ENCODE measurements at places on chromosomes 1 and 21.

DNA sequence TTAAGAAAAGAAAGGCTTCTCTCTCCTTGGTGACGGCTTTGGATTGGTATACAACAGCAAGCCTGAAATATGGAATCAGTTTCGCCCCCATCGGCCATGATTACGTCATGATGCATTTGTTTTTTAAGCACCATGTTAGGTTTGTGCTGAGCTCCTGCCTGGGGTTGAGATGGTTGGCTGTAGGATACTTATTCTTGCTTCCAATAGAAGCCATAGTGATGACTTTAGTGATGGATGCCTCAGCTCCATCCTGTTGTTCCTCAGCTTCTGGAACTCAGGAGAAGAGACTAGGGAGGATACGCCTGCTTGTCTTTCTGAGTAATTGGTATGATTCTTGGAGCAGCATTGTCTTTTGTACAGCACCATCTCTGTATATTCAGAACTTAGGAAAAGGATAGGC, 14.7 kb downstream of the XCL1 start:
- DNase-seq: no peak

DNA sequence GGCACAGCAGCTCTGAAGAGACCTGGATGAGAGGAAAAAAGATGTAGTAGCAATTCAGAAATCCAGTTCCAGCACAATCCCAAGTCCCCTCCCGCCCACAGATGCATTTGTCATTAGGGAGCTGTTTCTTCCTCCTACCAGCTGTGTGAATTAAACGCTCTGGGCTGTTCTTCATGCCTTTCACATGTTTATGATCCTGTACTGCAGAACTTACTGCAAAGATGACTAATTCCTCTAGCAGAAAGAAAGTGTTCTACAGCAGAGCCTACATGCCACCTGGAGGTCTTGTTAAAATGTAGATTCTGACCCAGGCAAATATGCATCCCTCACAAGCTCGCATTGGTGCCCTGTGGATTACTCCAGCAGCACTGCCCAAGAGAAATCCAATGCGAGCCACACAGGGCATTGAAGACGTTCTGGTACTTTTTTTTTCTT, 6.5 kb downstream of the ENO1 start:
- DNase-seq: no peak

GRCh38 chr1:34858901-34859445, 576 bp downstream of the SMIM12 start:
- DNase-seq: peak; percentile 6

- no peak for DNase-seq
Measured at GRCh38 chr21:45837936-45838335, 143.6 kb upstream of the COL6A1 start.

- no peak for DNase-seq
Measured at GRCh38 chr1:232586679-232587078, 43.3 kb downstream of the SIPA1L2 start.

DNA sequence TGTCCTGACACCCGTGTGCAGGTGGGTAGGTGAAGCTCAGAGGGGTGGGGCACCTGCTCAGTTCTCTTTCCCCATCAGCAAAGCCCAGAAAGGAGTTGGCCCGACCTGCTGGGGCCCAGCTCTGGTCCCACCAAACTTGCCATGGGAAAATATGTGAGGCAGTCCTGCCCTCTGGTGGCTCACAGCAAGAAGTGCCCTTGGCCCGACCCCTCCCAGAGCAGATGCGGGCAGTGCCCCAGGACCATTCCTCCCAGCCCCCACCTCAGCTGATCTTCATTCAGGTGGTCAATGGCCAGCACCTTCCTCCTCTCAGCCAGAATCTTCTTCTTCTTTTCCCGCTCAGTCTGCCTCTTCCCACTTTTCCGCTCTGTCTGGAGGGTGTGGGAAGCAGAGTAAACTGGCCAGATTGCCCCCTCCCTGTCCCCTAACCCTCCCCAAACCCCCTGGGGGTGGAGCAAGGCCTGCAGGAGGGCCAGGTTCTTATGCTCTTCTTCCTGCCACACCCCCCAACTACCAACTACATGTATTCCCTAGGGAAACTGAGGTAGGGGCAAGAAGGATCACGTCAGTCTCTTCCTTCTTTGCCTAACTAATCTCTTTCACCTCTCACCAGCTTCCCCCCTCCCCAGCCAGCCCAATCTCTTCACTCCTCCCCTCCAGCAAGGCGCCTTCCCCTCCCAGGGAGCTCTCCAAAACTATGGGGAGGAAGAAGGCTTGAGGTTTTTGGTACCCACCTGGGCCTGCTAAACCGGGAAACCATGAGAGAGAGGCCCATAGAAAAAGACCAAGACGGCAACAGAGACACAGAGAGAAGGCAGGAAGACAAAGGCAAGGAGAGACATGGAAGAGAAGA, 15.6 kb downstream of the TNNT2 start:
- DNase-seq: no peak

- DNase-seq: no peak
Measured at GRCh38 chr21:28436286-28436932, 556.3 kb downstream of the LTN1 start.

DNA sequence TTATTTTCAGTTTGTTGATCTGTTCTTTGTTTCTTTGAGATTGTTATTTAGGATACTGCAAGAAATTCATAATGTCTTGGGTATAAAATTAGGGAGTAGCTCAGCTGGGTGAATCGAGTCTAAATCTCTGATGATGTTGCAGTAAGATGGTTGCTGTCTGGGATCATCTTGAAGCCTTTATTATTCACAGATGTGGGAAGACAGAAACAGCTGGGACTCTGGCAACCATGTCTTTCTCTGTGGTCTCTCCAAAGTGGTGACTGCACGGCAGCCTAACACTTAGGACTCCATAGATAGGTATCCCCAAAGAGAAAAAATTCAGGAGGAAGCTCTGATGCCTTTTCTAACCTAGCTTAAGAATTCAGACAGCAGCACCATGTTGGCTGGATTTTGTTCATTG, 52.7 kb downstream of the RAP1A start:
- no peak for DNase-seq

GRCh38 chr1:76729142-76729541, 138.1 kb upstream of the ST6GALNAC5 start:
- DNase-seq: no peak

- DNase-seq: no peak
Measured at GRCh38 chr1:8352471-8352845, 34.5 kb downstream of the SLC45A1 start.

DNA sequence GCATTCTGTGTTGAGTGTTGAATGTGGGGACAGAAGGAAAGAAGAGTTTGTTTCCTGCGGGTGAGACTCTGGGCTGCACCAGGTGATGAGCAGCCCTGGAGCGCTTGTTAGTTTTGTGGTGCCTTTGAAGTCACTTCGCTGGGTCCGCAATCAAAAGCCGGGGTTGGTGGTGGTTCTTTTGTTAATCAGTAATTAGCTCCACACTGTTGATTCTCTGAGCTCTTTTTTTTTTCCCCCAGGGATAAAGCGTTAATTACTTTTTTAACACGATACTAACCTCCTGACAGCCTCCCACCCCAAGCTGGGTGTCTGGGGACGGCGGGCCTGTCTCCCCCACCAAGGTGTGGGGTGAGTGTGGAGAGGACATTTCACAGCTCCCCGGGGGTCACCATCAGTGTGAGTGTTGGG, 56.6 kb downstream of the AGPAT3 start:
- no peak for DNase-seq

GRCh38 chr21:43361493-43362296, 65.2 kb downstream of the SIK1 start:
- no peak for DNase-seq

- DNase-seq: no peak
Measured at GRCh38 chr1:9785406-9785805, 38.4 kb downstream of the CLSTN1 start.

GRCh38 chr1:24855474-24855873, 74.6 kb downstream of the RUNX3 start:
- DNase-seq: no peak

DNA sequence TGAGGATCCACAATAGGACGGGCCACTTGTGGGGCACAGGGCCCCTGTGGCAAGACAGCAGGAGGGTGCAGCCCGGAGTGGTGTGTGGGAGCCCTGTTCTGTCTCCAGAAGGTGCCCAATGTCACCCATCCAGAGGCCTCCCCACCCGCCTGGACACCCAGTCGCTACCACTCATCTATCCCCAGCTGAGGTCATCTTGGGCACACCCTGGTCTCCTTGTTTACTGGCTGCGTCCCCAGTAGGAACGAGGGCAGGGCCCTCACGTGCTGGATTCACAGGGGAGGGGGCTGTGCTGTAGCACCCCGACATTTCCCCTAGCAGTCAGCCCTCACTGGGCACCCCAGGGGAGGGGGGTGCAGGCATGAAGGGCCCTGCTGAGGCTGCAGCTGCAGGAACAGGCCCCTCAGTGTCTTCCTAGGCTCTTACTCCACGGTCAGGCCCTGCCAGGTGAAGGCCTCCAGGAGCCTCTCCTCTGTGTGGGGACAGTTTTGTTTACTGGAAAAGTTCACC, 2.3 kb upstream of the TNNT2 start:
- DNase-seq: no peak

DNA sequence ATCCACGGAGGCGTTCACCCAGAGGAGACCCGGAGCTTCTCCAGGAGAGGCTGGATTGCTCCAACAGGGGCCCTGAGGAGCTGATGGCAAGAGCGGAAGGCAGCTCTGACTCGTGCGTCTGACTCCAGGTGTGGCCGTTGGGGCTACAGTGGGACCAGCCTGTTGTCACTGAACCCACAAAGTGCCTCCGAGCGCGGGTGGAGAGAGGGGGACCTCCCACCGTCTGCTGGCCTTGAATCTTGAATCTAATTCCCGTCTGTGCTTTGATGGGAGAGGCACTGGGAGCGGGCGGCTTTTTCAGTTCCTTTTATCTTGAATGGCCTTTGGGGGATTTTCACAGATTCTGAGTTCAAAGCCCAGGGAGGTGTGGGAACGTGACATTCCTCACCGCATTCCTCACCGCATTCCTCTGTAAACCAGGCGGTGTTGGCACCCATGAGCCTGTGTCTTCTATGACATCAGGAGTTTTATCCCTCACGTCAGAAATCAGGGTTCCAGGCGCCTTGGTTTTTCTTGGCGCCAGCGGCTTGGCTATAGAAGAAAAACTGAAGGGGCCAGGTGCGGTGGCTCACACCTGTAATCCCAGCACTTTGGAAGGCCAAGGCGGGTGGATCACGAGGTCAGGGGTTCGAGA, 39.2 kb upstream of the COL18A1 start:
- peak; percentile 18 for DNase-seq

DNA sequence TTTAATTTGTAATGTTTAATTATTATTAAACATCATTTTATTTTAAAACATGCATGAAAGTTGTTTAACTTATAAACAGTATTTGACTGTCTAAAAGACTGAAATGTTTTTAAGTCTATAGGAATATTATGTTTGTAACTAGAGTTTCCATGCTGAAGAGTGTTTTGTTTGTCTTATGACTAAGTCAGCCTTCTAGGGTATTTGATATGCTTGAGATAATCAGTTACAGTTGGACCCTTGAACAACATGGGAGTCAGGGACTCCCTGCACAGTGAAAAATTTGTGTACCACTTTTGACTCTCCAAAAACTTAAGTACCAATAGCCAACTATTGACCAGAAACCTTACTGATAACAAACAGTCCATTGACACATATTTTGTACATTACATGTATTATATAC, 45.5 kb upstream of the KANK4 start:
- DNase-seq: no peak

DNA sequence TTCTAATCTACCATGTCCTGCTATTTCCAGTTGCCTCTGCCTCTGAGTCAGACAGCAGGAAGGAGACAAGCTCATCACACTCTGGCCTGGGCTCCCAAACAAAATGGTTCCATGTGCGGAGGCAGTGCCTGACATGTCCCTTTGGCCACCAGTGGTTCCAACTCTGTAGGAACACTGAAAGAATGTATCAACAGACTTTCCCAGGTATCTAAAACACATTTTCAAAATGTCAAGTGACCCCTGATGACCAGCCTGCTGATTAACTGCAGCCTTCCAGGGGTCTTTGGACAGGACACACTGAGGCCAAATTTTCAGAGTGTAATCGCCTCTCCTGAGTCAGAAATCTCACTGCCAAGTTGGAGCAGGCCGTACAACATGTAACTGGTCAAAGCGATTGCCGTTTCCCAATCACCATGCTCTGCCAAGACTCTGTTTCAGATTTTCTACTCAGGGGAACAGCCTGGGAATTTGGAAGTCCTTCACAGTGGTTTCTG, 172.7 kb downstream of the TPR start:
- DNase-seq: no peak

DNA sequence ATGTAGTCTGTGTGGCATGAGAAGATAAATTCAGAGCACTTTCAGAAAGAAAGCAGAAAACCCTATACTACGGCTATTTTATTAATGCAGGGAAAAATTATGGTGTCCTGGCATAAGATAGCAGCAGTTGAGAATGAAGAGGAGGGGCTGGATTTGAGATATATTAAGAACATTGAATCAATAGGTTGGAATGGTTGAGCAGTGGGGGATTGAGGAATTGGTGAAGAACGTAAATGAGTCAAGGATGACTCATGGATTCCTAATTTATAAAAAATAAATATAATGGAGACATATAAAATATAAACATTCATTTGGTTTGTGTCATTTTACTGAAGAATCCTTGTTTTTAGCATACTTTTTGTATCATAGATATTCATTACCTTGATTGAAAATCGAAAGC, 234.3 kb upstream of the ADAMTS5 start:
- DNase-seq: no peak

DNA sequence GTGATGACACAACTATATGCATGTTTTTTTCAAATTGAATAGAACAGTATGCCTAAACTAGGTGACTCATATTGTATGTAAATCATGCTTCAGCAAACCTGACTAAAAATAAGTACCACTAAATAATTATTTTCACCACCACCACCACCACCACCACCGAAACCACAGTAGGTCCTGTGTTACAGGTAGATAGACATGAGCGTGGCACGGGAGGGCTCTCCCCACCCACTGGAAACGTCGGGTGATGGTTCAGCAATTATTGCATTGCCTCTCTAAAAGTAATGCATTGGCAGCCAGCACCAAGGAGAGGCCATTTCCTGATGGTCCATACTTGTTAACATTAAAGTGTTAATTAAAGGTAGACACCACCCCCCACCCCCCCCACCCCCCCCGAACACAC, 297.0 kb upstream of the NCAM2 start:
- DNase-seq: no peak

- no peak for DNase-seq
Measured at GRCh38 chr1:118223426-118223825, 38.4 kb upstream of the SPAG17 start.

- no peak for DNase-seq
Measured at GRCh38 chr21:46489162-46489663, 30.5 kb downstream of the DIP2A start.

DNA sequence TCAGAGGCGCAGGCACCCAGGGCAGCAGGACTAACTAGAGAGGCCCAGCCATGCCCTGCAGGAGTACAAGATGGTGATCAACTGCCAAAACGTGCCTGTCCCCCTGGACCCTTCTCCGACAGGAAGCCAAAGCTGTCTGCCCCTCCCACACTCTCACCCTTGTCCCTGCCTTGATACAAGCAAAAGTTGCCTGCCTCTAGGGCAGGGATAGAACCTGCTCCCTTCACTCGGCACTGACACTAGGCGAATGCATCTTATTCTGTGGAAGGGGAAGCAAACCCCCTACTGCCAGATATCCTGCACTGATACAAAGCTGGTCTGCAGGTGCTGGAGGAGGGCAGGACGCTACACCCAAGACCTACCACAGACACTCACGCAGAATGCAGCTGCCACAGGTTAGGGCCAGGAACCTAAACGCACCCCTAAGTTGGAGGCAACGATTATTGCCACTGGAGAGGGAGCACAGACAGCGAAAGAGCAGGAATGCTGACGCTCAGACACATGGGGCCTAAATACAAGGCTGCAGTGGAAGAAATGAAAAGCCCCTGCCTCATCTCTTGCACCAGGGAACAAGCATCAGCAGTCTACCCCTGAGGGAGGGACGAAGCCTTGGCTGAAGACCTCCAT, 3.7 kb downstream of the TARBP1 start:
- DNase-seq: no peak

- DNase-seq: no peak
Measured at GRCh38 chr21:38825269-38825668, 19.5 kb downstream of the ETS2 start.
